Stimulated activated CD4-positive, alpha-beta T cell treated with anti-CD3 and anti-CD28 coated beads, Interleukin-4, amount 100 ng/mL, for 1 hour (primary cell): ENCODE measurements at places on chromosomes 11 and 22.

- DNase-seq, result no peak
Observed at GRCh38 chr22:36153501-36154422, 6.8 kb downstream of the APOL3 start.

DNA sequence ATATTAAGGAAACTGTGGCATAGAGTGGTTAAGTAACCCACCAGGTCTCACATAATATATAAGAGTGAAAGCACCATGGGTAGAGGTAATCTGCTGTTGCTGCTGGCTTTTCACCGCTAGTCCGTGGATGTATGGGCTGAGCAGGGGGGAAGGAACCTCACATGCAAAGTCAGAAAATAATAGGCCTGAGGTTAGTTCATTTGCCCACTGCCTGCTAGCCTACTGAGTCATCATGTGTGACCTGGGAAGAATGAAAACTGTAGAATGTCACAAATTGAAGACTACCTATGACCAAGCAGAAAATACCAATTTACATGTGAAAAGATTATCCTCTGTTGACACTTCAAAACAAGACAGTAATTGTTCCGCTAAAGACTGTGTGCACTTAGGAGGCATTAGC, 560.1 kb upstream of the FAT3 start:
- DNase-seq, result no peak

DNA sequence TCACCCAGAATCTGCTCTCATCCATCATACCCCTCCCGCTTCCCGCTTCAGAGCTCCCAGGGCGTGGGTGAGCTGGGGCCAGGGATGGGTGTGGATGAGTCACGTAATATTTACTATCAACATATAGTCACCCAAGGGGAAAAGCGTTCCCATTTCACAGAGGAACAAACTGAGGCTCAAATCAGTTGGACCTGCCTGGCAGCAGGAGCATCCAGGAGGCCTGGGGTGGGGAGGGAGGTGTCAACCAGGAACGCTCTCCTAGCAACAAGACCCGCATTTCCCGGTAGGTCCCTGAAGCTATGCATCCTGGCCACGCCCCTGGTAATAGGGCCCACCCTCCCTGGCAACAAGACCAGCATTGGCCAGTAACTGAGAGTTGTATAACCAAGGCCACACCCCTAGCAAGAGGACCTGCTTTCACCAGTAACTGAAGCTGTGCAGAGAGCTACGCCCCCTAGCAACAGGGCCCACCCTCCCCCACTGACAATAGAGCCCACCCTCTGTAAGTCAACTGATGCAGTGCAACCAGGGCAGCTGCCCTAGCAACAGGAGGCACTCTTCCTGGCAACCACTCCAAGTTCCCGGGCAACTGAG, 32.7 kb upstream of the TXNRD2 start:
- no peak for DNase-seq

GRCh38 chr11:17445240-17445795, 31.3 kb downstream of the ABCC8 start:
- no peak for DNase-seq
